ENCODE measurements at places on chromosomes 4 and X. TPM values are rescaled to one million over a fixed set of nuclear protein-coding genes. Genes with fewer than 3 reads are reported as not detected.

- no peak for DNase-seq
These were observed 7.2 kb downstream of the TENM3 start for GRCh38 chr4:182250446-182250845.

DNA sequence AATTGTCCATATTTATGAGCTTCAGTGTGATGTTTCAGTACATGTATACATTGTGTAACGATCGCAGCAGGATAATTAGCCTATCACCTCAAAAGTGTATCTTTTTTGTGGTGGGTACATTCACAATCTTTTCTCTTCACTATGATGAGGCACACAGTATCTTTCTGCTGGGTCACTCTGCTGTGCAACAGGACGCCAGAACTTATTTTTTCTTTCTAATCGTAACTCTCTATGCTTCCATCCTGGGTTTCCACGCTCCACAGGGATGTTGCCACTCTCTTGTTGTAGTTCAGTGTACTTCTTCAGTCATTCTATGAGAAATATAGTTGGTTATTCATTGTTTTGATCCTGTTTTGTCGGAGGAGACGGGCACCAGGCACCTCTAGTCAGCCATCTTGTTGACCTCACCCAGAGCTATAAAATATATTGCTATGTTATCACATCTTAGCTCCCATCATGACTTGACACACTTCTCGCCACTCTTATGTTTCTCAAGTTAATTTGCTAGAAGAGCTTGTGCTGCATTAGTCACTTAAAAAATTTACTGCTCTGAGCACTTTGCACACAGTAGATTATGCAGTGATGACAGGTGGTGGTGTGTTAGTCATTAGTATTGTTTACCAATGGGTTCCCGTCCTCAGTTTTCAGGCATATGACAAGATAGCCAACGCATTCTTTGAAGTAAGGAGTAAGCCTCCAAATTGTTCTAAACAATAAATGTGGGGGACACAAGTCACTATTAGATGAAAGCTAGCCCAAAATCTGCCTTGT is 1002.7 kb upstream of the PCDH7 start:
- DNase-seq, result no peak

GRCh38 chr4:96315815-96316214 is 475.9 kb downstream of the PDHA2 start:
- DNase-seq, result no peak

- no peak for DNase-seq
These were observed 231.4 kb downstream of the QDPR start for GRCh38 chr4:17280261-17281018.

GRCh38 chr4:184851200-184851541 is 25.4 kb upstream of the ACSL1 start:
- peak; percentile 49 for DNase-seq

DNA sequence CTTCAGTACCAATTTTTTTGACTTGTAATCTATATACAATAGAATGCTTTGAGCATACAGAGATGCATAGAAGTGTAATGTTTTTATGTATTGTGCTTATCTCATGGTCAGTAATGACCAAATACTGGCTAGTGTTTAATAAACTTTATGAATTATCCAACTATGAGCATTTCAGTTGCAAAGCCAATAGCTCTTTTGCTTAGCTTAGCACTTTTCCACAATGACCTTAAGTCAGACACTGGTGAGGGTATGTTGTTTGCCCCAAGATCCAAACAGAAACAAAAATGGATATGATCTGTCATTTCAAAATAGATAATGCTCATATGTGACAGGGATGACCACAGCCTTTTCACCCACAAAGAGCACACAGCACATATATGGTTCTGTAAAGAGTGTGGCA is 393.0 kb downstream of the AFF2 start:
- no peak for DNase-seq

DNA sequence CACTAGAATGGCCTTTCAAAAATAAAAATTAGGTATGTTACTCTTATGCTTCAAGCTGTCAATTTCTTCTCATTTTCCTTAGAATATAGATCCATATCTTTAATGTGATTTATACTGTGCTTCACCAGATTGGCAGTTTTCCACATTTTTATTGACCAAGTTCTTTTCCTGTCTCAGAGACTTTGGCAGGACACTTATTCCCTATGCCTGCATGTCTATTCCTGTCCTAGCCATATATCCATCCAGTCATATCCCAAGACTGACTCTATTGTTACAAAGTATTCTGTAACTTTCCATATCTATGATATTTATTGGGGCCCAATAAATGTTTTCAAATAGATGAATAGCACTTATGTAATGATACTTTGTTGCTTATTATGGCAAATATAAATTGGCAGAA is 450.7 kb downstream of the GASK1B start:
- no peak for DNase-seq

GRCh38 chr4:116926631-116927295 is 158.6 kb downstream of the TRAM1L1 start:
- no peak for DNase-seq

GRCh38 chr4:100284129-100284880 is 94.0 kb upstream of the DDIT4L start:
- no peak for DNase-seq

DNA sequence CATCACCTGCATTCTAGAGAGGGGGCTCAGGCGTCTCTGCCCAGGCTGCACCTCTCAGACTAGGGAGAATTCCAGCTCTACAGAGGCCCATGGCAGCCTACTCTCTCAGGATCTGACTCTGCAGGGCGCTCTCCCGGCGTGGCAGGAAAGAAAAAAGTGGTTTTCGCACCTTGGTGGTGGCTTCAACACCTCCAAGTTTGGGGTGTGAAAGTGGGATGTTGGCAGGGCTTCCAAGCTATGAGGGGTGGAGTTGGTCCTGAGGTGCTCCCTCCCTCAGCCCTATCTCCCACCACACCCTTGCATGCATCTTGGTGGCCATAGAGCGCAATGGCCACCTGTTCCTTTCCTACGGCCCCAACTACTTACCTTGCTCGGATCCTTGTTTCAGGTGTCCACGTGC is 166.5 kb downstream of the VSIG4 start:
- no peak for DNase-seq

- no peak for DNase-seq
These were observed 217.9 kb downstream of the HS6ST2 start for GRCh38 chrX:132740316-132741123.

MTMR8 gene
- 5.0 TPM for total RNA-seq

GABRQ gene
- total RNA-seq, result 0.14 TPM

ATP2B3 gene
- not detected for total RNA-seq

NPNT gene
- 0.51 TPM for total RNA-seq

GABRG1 gene
- not detected for total RNA-seq

Data from activated T-cell treated with anti-CD3 and anti-CD28 coated beads, Interleukin-2, amount 50 U/mL, for 72 hours (primary cell).